NCI-H1694 (cell line): ENCODE measurements at places on chromosomes 5 and 9.

- DNase-seq: no peak
Observed at GRCh38 chr9:137638680-137639079, 19.9 kb downstream of the EHMT1 start.

GRCh38 chr5:150053713-150054392 lies 32.5 kb downstream of the CSF1R start:
- DNase-seq: no peak

DNA sequence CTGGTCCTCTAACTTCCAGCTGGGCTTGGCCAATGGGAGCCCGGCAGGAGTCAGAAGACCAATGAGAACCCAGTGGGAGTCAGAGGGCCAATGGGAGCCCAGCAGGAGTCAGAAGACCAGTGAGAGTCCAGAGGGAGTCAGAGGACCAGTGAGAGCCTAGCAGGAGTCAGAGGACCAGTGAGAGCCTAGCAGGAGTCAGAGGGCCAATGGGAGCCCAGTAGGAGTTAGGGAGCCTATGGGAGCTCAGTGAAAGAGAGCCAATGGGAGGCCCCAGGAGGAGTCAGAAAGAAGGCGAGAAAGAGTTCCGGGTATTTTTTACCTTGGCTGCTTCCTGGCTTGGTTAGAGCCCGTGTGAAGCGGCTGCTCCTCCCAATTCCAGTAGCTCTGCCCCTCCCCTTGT lies 191.0 kb downstream of the GABBR2 start:
- no peak for DNase-seq

- no peak for DNase-seq
Observed at GRCh38 chr5:143030349-143030748, 260.2 kb downstream of the ARHGAP26 start.

DNA sequence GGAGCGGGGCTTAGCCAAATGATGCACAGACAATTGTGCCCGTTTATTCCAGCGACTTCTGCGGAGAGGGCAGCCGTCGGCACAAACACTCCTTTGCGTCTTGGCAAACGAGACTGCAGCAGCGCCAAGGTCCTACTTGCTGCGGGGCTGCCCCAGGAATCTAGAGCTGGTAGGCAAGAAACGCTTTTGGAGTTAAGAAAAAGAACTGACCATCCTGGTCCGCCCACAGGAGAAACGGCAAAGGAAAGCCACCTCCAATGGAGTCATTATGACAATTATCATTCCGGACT lies 2.3 kb downstream of the RXFP3 start:
- no peak for DNase-seq

DNA sequence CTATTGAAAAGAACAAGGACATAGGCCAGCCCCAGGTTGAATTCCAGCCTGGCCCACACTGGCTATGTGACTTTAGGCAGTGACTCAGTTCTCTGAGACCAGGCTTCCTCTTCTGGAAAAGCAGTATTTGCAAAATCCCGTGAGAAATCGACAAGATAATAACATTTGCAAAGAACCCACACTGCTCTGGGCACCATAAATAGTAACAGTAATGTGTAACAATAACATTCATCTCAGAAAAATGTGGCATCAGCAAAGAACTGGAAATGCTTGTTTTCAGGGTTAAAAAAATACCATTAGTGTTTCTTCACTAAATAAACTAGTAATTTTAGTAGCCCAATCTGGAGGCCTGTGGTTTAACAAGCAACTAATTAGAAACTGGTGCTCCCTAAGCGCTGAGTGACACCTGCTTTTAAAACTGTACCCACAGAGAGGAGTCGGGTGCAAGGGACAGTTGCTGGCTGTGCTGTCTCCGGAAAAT lies 148.4 kb downstream of the TTLL11 start:
- DNase-seq: no peak

DNA sequence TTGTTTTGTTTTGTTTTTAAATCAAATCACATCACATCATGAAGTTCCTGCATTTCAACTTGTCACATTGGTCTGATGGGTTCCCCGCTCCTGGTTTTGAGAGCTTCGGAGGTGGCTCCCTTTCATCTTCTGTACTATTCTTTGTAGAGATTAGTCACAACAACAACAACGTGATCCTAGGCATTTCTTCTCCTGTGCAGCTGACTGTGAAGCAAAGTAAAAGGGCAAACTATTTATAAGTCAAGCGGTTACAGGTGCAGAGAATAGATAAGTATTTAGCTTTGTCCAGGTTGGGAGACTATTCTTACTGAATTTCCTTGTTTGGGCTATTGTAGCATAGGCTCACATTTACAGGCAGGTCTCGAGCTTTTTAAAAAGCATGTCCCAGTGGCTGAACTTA lies 197.7 kb upstream of the CDKN2B start:
- DNase-seq: no peak

DNA sequence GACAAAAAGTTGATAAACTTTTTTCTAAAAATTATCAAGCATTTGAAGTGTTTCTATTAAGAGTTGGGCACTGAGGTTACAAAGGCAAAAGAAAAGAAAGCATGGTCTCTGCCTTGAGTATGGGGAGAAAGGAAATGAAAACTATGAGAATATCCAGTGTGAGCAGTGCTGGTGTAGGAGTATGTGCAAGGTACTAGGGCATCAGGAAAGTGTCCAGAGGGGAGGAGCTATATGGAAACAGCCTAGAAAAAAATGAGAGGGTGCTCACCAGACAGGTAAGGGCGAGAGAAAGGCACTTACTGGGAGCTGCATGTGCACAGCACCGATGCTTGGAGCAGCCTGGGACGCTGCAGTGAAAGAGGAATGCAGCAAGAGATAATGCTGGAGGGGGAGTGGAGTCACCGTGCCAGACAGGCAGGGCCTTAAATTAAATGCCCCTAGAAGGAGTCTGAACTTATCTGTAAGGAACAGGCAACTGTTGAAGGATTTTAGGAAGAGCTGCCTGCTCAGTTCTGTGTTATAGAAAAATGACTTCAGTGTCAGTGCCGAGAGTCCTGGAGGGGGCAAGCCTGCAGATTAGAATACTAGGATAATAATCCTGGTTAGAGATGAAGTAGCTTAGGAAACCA lies 14.0 kb downstream of the MCC start:
- DNase-seq: no peak

GRCh38 chr9:69180670-69181069 lies 6.6 kb downstream of the TJP2 start:
- no peak for DNase-seq

DNA sequence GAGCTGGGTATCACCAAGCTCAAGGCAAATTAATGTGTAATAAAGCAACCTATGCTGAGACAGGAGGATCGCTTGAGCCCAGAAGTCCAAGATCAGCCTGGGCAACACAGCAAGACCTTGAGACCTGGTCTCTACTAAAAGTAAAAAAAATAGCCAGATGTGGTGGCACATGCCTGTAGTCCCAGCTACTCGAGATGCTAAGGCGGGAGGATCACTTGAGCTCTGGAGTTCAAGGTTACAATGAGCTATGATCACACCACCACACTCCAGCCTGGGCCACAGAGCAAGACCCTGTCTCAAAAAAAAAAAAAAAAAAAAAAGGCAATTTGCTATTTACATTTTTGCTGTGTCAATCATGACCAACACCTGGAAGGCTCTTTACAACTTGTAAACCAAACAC lies 5.2 kb downstream of the STRBP start:
- no peak for DNase-seq

DNA sequence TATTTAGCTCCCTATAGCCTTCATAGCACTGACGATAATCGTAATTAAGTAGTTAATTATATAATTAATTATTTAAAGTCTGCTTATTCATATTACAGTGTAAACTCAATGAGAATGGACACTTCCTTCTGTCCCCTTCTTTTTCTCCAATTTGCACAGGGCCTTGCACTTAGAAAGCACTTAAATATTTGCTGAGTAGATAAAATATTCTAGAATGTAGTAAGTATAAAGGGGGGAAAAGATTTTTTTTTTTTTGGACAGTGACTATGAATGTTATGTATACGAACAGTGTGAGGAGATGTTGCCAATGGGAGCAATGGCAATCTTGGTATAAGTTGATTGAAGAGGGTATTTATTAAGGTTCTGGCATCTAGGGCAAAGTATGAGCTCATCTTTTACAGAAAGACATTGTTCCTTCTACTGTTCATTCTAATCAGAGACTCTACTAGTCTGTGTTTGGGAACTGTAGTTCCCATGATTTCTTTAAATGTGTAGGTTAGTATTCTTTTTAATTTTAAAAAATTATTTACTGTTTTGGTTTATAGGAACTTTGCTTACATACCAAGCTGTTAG lies 49.4 kb downstream of the YTHDC2 start:
- no peak for DNase-seq

GRCh38 chr5:106874974-106875373 lies 795.8 kb downstream of the EFNA5 start:
- no peak for DNase-seq

DNA sequence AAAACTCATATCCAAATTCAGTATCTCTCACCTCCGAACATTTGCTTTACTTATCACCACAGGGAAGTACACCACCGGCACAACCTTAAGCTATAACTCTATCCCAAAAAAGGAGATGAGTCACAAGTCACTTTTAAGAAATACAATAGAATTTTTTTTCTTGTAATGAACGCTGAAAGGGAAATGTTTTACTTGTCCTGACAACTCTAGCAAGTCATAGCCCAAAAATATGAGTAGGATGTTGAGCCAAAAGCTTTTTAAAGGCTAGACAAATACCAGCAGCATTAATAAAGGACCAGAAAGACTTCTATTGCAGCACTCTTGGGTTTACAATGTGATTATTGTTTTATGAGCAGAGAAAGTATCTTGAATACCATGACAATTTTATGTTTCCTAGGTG lies 147.3 kb upstream of the FST start:
- DNase-seq: no peak

GRCh38 chr9:5838884-5839571 lies 6.1 kb upstream of the ERMP1 start:
- DNase-seq: no peak

DNA sequence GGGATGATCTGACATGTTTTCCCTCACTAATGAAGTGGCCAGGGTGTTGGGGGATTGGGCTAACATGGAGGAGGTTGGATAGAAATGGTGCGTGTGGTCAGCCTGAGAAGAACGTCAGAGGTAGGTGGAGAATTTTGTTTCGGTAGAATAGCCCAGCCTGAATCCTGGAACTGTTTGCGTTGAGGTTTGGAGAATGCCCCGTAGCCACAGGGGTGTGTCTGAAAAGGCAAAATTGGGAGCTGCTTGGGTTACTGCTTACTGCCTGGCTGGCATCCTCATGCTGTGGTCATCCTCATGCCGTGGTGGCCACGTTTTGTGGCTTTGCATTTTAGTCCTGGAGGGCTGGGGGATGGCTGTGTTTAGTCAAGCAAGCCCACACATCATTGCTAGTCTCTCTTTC lies 236.9 kb downstream of the GOLPH3 start:
- no peak for DNase-seq

DNA sequence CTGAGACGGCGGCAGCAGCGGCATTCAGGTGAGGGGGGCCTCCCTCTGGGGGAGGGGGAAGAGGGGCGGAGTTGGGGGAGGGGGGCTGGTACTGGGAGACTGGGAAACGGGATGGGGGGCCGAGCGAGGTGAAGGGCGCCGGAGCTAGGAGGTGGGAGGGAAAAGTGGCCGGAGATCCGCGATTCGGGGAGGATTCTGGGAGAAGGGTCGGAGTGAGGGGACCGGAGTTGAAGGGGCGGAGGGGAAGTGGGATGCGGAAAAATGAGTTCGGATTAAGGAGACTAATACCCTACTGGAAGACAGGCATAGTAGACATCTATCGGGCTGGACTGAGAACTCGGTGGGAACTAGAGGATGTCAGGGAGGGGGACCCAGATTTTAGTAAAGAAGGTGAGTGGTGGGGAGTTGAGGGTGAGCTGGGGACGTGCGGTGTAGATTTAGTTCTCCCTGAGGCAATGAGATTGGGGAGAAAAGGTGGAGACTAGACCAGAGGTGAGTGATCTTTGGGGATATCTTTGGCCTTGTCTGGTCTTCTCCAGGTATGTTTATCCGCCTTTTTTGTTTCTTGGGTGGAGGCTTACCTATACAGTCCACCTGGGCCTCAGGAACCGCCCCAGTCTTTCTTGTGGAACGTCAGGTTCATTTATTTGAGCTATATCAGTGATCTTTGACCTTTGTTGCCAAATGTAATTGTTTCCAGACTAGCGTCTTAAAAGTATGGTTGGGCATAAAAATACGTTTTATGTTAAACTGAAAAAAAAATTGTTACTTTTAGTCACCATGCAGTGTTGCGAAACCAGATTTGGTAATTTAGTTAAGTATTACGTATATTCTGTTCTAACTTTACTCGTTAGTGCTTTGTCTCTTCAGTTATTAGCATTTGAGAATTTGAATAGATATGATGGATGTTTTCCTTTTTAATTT lies 632 bp downstream of the UBAP1 start:
- peak; percentile 18 for DNase-seq

DNA sequence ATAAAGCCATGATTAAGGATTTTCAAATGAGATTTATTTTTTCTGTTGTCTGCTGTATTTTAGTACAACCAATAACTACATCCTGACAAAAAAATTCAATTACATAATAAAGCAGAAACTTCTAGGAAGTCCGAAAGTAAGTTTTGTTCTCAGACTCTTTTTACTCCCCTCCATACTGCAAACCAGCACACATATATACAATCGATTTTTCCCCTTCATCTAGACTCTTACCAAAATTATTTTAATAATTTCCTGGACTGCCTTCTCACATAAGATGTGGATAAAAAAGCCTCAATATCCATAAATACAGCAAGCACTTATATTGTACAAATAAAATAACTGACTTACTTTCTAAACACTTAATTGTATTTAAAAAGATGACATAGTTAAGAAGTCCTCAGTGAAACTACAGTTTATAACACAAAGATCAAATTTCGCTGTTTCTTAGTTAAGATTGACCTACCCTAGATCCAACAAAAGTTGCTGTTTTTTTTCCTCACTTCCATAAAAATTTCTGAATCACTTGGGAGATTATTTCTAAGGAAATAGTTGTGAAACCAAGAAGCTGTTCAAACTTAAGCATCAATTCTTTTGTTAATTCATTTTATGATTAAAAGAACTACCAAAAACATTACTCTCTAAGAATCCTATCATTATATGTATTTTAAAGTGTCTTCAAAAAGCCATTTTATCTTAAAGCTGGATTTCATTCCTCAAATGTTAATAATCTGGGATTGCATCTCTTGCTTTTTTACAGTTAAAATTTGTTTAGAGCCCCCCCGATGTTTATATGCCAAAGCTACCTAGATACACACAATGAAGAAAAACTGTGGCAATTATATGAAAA lies 74.7 kb upstream of the IFNE start:
- DNase-seq: no peak

DNA sequence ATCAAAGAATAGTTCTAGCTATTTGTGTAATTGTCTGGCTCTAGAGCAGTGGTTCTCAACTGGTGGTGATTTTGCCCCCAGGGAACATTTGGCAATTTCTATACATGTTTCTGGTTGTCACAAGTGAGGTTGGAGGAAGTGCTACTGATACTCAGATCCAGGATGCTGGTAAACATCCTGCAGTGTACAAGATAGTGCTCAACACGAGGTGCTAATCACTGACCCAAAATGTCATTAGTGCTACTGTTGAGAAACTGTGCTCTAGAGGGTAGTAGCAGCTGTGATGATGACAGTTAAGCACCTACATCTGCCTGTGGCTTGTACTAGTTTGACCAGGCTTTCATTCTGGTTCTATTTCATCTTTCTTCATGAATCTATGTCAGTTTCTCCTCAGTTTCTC lies 22.1 kb downstream of the LRRC19 start:
- no peak for DNase-seq
